ENCODE measurements at places on chromosomes 16 and 17.

DNA sequence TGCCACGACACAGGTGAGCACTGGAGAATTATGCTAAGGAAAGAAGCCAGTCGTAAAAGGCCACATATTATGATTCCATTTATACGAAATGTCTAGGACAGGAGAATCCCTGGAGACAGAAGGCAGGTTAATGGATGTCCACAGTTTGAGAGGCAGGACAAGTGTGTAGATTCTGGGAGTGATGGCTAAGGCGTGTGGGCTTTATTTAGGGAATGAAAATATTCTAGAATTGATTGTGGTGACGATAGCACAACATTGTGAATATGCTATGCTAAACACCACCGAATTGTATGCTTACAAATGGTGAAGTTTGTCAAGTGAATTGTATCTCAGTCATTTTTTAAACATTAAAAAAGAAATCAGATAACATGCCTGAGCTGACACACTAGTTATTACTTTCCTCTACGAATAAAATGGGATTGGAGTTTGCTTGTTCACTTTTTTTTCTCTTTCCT lies 5.3 kb upstream of the TXNDC11 start:
- no peak for DNase-seq

DNA sequence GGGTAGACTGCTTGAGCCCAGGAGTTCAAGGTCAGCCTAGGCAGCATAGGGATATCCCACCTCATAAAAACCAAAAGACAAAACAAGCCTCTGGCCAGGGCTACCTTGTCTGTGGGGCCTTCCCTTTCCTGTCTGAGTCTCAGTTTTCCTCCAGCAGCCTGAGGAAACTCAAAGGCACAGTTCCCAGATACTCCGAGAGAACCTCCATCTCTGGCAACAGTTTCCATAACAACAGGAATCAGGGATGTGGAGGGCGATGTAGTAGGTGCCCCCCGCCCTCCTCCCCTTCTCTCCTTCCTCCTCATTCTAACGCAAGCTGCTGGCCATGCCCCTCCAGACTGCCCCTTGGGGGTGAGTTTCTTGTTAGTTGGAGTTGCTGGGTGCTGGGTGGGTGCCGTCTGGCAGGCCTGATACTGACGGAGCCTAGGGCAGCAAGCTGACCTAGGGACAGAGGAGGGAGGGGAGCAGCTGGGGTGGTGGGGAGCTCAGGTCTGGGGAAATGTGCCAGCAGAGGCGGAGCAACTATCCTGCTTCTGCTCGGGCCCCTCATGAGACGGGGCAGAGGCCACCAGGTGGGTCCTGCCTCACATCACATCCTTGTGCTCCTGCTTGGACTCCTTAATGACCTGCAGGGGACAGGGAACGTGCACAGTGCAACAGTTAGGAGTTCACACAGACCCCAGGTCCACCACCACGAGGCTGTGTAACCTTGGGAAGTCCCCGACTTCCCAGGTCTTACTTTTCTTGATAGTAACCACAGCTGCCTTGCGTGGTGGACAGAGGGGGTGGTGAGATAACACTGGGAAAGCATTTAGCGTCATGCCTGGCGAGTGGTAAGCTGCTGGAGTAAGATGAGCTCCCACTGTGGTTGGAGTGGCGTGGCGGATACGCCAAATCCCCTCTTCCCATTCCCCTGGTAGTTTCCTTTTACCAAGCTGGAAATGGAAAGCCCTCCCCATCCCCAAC lies 7.8 kb upstream of the EFTUD2 start:
- DNase-seq: no peak

- DNase-seq: no peak
These were observed 7.7 kb upstream of the TUBG2 start for GRCh38 chr17:42651392-42651791.

DNA sequence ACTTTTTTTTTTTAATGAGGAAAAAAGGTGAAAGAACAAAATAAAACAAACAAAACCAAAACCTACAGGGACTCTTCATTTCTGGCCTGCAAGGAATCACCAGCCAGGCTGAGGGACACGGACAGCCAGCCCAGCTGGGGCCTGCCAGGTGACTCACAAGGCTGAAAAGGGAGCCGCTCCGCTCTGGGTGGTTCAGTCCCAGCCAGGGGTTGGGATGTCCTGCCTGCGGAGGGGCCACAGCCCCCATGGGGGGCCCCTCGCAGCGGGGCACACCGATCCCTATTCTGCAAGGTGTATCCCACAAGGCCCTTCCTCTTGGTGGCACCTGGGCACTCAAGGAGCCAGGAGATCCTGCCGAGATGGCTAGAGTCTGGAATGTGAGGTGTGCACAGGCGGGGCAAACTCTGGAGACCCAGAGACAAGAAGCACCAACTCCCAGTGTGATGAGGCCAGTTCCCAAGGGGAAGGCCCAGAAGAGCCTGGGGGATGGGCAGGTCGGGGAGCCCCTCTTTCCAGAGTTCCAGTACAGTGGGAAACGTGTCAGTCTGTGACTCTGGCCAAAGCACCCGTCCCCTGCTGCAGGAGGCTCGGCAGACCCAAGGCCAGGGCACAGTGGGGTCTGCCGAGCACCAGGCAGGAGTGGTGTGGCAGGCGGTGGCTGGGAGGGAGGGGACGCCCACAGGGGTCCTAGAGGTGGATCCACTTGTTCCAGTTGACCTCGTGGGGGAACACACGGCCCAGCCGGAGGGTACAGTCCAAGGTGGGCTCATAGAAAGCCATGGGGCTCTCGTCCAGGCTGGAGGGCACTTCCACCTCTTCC lies 58.9 kb downstream of the IL21R start:
- DNase-seq: no peak

GRCh38 chr17:69461951-69462369 lies 47.5 kb downstream of the MAP2K6 start:
- no peak for DNase-seq

- DNase-seq: no peak
These were observed 1.2 kb downstream of the MMP2 start for GRCh38 chr16:55480228-55480655.

DNA sequence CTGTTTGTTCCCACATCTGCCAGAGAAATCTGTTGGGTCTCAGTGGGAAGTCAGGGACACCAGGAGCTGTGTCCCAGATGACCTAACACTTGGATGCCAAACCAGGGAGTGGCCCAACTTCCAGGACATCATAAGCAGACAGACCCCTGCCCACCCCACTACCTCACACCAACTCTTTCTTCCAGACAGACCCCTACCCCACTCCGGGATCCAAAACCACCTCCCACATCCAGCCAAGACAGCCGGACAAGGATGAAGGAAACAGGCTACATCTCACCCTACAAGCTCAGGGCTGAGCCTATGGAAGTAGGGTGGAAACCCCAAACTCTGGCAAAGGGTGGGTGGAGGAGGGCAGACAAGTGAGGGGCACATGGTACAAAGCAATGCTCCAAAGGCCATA lies 3.6 kb downstream of the HDAC5 start:
- DNase-seq: no peak

DNA sequence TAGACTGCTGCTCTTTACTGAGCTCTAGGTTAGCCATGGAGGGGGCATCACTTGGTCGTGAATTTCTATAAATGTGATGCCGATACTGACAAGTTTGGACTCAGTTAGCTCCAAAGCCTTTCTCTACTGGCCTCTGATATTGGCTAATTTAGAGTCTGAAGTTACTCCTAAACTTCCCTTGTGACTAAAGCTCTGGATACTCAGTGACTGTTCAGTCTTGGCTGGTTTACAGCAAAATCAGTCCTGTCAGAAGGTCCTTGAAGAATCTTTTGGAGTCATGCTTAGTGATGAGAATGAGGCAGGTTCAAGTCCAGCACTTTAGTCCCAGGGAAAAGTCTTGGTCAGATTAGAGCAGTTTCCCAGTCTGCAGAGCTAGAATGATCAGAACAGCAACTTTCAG lies 197.5 kb upstream of the HS3ST4 start:
- no peak for DNase-seq

DNA sequence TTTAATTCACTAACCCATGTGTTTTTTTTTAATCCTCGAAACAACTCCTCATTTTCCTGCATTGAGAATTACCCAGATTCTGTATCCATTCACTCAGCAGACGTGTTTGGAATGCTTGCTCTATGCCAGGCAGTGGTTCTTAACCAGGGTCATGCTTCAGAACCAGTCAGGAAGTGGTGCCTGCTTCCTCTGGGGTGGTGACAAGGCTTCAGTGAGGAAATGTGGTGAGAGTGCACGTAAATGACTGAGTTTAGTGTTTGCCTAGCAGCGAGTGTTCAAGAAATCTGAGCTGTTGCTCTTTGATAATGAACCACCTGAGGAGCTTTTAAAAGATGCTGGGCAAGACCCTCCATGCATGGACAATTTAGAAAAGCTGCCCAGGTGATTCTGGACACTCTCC lies 9.9 kb downstream of the ZFP90 start:
- no peak for DNase-seq

- DNase-seq: no peak
These were observed 19.6 kb upstream of the QRICH2 start for GRCh38 chr17:76327696-76328095.

- no peak for DNase-seq
These were observed 19.1 kb upstream of the COPRS start for GRCh38 chr17:31877911-31878702.

GRCh38 chr16:31082368-31083045 lies 6.2 kb downstream of the PRSS53 start:
- DNase-seq: no peak

- no peak for DNase-seq
These were observed 1.2 kb downstream of the RABEP2 start for GRCh38 chr16:28923652-28924398.

DNA sequence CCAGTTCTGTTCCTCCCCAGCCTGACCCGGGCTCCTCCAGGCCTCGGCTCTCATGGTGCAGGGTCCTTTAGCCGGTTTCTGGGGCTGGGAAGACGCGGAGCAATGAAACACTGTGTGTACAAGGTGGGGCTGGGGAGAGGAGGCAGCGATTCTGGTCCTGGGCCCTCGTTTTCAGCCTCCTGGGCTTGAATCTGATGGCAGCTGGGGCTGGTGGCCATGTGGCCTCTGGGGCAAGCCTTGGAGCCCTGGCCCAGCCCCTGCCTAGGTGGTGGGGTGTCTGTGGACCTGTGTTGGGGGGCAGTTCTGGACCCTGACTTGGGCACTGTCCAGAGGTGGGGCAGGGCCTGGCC lies 4.1 kb downstream of the FOXJ1 start:
- DNase-seq: no peak

- DNase-seq: no peak
These were observed 476.9 kb upstream of the CDH5 start for GRCh38 chr16:65889533-65889966.

- DNase-seq: no peak
These were observed 2.3 kb downstream of the FDXR start for GRCh38 chr17:74870512-74870911.

- DNase-seq: no peak
These were observed 102.4 kb downstream of the ENGASE start for GRCh38 chr17:79176792-79177601.

DNA sequence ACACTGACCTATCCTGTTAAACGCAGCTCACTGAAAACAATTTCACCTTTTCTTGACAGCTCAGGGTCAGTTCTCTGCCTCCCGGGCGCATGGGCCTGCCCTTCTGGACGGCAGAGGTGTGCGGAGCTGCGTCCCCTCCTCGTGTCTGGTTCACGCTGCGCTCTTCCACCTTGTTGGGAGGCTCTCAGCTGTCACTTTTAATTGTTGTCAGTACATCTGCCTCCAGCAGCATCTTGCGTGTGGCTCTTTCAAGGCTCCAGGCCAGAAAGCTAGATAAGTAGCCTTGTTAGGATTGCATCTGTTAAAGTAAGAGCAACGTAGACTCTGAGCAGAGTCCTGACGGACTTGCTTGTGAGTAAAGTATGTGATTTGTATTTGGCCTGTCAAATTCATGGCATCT lies 59.4 kb downstream of the MGAT5B start:
- no peak for DNase-seq

- DNase-seq: no peak
These were observed 31.0 kb downstream of the SRCIN1 start for GRCh38 chr17:38574712-38575111.

DNA sequence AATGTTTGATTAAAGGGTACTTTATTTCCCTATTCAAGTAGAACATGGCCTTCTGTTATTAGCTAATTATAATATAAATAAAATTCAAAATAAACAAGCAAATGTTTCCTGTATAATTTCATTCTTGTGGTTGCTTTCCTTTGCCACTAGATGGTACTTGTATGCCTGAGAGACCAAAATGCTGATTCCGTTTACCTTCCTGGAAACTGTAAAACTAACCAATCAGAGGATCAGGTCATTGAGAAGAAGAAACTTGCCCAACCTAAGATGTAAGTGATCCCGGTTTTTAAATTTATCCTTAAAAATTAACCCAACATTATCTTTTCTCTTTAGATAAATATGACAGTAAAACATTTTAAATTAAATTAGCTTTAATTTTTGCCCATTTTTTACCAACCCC lies 8.1 kb upstream of the ABCA5 start:
- DNase-seq: no peak

DNA sequence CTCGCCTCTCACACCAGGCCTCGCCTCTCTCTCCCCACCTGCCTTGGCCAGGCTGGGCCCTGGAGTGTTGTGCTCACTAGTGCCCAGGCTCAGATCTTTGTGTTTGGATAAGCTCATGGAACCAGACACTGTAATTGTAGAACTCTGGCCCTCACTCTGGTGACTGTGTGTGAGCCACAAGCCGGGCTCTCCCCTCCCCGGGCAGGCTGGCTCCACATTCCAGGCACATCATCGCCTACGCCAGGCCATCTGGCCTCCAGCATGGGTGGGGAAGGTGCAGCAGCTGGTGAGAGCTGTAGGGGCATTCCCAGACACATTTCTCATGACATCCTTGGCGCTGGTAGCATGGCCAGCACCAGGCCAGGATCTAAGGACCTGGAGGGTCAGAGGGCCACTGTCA lies 202.3 kb downstream of the RAB11FIP4 start:
- DNase-seq: no peak

All from NCI-H748 treated with DMSO at 0.1 percent for 48 hours (cell line).